ENCODE measurements at places on chromosomes 1 and 21.

DNA sequence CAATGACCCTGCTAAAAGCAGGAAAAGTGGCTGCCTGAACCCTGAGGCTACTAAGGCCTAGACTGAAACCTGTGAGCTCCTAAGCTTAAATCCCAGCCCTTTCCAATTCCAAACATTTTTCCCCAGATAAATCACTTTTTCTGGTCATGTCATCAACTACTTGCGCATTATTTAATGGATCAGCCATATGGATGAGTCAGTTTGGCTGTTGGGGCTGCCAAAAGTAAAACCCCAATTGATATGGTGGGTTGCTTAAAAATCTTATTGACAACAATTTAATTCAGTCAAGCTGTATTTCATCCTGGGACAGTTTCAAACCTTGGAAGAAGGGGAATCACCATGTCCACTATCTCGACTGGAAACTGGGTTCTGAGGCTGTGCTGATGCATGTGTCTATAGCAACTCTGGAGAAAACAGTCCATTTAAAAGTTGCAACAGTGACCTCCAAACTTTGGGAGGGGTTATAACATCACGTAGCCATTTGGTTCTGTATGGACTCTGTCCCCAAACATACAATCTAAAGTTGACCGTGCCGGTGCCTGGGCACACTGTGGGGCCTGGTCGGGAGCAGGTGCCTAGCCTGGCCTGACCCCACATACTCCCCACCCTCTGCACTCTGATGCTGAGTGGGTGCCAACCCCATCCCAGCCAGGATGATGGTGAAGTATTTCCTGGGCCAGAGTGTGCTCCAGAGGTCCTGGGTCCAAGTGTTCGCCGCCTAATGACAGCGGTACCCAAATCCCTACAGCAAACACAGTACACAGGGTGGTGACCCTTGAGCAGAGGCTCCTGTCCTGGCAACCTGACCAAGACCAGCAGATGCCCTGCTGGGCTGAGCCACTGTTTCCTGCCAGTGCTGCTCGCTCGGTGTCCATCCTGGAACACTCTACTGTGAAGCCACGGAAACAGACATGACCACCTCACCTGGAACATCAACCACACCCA lies 46.5 kb upstream of the LRRC52 start:
- DNase-seq, result peak; percentile 47

DNA sequence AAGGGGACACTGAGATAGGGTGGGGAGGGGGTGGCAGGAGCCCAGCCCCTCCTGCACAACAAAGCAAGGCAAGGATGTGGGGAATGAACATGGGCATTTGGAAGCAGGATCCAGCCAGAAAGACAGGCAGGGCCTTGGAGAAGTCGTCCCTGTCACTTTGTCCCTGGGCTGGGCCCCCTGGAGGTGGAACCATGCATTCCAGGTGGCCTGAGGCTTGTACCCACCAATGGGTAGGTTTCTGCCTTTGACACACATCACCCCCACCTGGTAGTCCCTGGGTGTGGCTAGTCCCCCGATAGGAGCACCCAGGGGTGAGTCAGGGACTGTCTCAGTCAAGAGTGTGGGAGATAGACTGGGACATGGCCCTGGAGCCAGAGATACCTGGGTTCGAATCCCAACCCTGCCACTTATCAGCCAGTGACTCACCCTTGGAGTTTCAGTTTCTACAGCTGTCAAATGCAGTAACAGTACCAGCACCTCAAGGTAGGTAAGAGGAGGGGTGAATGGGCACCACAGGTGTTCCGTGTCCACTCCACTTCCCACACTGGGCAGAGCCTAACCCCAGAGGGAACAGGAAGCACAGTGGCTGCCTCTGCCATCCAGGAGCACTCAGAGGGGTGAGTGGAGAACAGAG lies 10.0 kb downstream of the PLA2G2D start:
- no peak for DNase-seq

DNA sequence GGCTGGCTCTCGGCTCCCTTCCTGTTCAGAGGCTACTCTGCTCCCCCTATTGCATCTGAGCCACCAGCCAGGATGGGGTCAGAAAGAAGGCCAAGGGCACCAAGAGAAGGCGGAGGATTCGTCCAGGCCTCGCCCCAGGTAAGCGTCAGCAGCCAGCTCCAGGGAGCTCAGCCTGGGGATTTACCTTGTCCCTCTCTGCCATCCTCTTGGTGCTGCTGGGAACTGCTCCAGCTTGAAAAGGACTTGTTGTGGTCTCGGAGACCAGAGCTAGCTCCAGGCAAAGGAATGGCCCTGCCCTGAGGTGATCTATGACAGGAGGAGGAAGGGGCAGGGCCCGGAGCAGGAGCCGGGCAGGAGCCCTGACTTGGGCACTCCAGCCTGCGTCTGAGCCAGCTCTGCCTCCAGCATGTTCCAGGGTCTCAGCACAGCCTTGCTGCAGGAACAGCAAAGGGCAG lies 113.7 kb upstream of the IFFO2 start:
- no peak for DNase-seq

DNA sequence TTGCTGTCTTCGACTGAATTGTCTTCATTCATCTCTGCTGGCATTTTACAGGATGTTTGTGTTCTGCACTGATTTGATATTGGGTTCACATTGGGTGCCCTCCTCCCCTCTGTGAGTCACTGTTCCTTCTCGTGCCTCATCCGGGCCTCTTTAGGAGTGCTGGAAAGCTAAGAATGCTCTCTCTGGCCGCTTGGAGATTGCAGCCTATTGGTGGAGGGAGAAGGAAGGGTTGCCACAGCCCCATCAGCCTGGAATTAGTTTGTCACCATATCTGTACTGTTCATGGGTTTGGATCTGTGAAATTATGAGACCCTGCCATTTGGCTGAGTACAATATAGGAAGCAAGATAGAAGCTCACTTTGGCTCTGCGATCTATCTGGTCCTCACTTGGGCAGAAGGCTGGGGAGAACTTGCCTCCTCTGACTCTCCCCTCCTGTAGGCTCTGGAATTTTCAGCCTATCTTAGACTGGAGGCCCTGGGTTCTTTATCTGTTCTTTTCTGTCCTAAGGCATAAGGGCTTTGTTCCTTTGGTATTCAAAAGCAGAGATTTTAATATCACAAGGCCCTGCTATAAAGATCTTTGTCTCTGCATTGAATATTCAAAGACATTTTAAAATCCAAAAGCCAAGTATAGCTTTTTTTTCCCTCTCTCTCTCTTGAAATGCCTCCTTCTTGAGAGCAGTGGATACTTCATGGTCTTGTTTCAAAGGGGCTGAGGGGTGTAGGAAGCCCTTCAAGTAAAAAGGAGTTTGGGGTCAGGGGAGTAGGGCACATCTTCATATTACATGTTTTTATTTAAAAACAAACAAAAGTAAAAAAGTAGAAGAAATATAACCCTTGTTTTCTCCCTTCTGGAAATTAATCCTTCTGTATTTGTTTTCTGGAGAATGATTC lies 347.9 kb downstream of the ZP4 start:
- no peak for DNase-seq

GRCh38 chr1:5959087-5959486 lies 33.1 kb downstream of the NPHP4 start:
- no peak for DNase-seq

DNA sequence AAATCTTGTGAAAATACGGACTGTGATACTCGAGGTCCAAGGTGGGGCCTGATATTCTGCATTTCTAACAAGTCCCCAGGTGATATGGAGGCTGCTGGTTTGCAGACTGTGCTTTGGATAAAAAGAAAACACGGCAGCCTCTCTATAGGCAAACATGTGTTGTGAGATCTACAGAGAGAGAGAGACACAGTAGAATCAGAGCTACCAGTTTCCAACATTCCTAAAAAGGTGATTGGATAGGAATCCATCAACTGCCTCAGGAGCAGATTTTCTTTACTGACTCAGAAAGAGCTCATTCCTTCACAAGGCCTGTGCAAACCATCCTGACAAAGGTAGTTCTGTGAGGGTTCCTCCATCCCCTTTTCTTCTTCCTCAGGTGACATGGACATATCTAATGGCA lies 651.6 kb upstream of the CAMK1G start:
- no peak for DNase-seq

DNA sequence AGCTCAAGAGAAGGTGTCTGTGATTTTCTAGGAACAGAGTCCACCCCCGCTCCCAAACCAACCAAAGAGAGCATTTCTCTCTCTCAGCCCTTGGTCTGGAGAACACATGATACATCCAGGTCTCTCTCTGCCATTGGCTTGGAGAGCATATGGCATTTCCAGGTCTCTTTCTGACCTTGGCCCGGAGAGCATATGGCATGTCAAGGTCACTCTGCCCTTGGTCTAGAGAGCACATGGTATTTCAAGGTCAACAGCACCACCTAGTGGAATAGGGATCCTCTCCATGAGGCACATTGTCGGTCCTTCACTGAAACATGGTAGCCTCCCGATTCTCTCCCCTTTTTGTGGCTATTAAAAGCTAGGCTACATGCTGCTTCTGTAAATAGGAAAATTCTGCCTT lies 437.7 kb upstream of the OLFM3 start:
- peak; percentile 12 for DNase-seq

Data from fibroblast of skin of scalp (primary cell).